ENCODE measurements at places on chromosomes 5 and 9.

GRCh38 chr5:141135030-141135717 is at the start of gene PCDHB5:
PCDHB5 (plus strand) TSS chr5:141135206; CDS start chr5:141135435, 229 bp downstream.
- peak; percentile 77 for DNase-seq

- DNase-seq: no peak
Observed at GRCh38 chr5:14146725-14147124, 3.6 kb downstream of the TRIO start.

DNA sequence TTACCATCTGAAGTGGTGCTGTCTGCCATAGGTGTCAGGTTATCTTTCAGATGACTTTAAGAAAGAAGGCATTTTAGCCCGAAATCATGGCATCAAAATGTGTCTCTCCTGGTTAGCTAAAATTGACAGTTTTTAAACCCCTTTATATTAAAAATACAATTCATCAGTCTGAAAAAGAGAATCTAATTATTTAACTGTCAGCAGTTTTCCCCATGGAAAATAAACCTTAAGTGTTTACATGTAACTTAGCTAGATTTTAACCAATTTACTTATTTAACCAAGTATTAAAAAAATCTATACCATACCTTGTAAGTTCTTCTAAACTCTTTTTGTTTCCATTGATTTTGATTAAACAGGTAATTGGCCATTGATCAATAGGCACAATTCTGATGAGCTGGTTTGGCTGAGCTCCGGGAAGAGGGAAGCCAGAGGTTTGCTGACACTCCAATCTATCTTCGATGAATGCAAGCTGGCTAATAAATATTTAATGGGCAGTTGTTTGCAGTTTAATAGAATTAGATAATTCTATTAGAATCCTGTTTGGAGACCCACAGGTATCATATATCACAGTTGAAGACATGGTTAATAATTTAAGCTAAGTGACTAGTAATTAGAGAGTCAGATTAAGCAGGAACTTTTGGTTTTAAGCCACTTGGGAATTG is 114.0 kb downstream of the MAT2B start:
- no peak for DNase-seq

- no peak for DNase-seq
Observed at GRCh38 chr5:126055348-126055729, 367.9 kb upstream of the GRAMD2B start.

- DNase-seq: no peak
Observed at GRCh38 chr5:28066856-28067255, 1028.5 kb upstream of the CDH9 start.

- no peak for DNase-seq
Observed at GRCh38 chr5:1334831-1335539, 9.9 kb downstream of the CLPTM1L start.
